Left renal cortex interstitium (tissue), 4 donors: ENCODE measurements at places on chromosomes 12 and 14. TPM values are rescaled to one million over a fixed set of nuclear protein-coding genes. Genes with fewer than 3 reads are reported as not detected.

A2M gene
- 192 TPM for polyA plus RNA-seq

HOXC6 gene
- 49.8 TPM for polyA plus RNA-seq

RFLNA gene
- polyA plus RNA-seq = 10.8 TPM

TRPV4 gene
- 20.8 TPM for polyA plus RNA-seq

SDR9C7 gene
- 0.10 TPM for polyA plus RNA-seq

KNTC1 gene
- 49.7 TPM for polyA plus RNA-seq

ERP27 gene
- 20.5 TPM for polyA plus RNA-seq

TAS2R9 gene
- not detected for polyA plus RNA-seq

TAS2R13 gene
- 0.21 TPM for polyA plus RNA-seq

BEGAIN gene
- polyA plus RNA-seq = 3.2 TPM

MYRFL gene
- polyA plus RNA-seq = 2.3 TPM

MYO1H gene
- polyA plus RNA-seq = 2.7 TPM

GOLGA5 gene
- polyA plus RNA-seq = 35.3 TPM

C12orf60 gene
- 3.9 TPM for polyA plus RNA-seq

TBX3 gene
- polyA plus RNA-seq = 70.5 TPM

RAPGEF3 gene
- polyA plus RNA-seq = 92.6 TPM

NR4A1 gene
- polyA plus RNA-seq = 22.4 TPM

CYP27B1 gene
- polyA plus RNA-seq = 0.78 TPM

CDCA3 gene
- polyA plus RNA-seq = 30.6 TPM

CACNA1C gene
- 7.1 TPM for polyA plus RNA-seq

LETMD1 gene
- polyA plus RNA-seq = 132 TPM

SLCO1B1 gene
- polyA plus RNA-seq = not detected

RAB2B gene
- polyA plus RNA-seq = 44.6 TPM

AMIGO2 gene
- 42.5 TPM for polyA plus RNA-seq

SAMD15 gene
- polyA plus RNA-seq = 8.6 TPM

SPX gene
- polyA plus RNA-seq = 14.4 TPM

AQP5 gene
- polyA plus RNA-seq = 2.2 TPM
